ENCODE measurements at places on chromosomes 12 and 14.

DNA sequence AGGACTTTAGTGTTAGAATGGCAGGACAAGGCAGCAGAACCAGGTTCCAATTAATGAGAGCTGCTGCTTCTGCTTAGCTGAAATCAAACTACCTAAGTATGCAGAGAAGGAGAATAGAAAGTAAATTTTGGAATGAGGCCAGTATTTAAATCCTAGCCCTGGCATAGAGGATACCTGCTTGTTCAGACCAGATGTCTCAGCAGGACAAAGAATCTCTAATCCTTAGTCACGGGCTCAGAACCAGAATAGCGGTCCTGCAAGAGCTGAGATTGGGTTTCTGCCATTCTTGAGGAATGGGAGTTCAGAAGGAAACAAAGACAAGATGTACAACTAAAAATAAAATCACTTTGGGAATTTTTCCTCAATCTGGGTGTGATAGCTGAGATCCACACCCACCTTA is 550.8 kb upstream of the TMEM132C start:
- DNase-seq: no peak

GRCh38 chr12:3704512-3705353 is 48.2 kb downstream of the CRACR2A start:
- DNase-seq: no peak

DNA sequence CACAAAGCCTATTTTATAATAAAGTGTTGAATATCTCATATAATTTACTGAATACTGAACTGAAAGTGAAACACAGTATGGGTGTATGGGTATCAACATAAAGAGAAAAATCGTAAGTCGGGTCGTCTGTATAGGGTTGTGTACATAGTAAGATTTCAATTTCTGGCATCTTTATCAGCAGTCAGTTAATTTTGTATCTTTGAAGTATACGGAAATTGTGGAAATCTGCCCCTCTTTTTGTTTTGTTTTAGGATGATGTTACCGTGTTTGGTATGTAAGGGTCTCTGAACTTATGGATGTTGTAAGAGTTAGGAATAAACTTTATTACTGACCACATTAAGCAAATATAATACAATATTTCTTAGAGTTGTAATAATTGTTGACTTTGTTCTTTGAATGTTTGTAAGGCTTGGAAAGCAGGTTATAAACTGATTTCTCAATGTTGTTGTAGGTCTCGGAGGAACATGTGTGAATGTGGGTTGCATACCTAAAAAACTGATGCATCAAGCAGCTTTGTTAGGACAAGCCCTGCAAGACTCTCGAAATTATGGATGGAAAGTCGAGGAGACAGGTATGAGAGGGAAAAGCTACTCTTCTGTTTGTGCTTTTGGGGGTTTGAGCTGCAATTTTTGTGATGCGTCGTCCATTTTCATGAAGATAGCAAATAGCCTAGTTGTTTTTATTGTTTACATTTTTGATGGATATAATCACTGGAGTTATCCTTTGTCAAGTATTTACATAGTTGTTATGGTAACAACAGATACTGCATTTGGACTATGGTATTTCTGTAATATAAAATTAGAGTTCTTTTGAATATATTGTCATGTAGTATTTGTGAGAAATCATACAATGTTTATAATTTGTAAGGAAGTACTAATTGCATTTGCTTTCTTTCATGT is 12.0 kb downstream of the EID3 start:
- DNase-seq: no peak

GRCh38 chr12:133081159-133081780 is 547 bp downstream of the ZNF140 start:
- no peak for DNase-seq

All from hematopoietic multipotent progenitor cell treated with erythropoietin and hydrocortisone succinate and interleukin-3 and kit ligand, for 17 days (in vitro differentiated cells).